Tracheal epithelial cell (primary cell): ENCODE measurements at places on chromosomes 5 and 9. TPM values are rescaled to one million over a fixed set of nuclear protein-coding genes. Genes with fewer than 3 reads are reported as not detected.

MBLAC2 gene
- 2.9 and 3.8 TPM in 2 replicates for total RNA-seq

MED7 gene
- 6.0 and 8.1 TPM in 2 replicates for total RNA-seq

C9orf50 gene
- not detected in 2 replicates for total RNA-seq

EIF4E1B gene
- not detected in 2 replicates for total RNA-seq

C5 gene
- 0.48 and 1.7 TPM in 2 replicates for total RNA-seq

PRLR gene
- under 0.01 TPM in 1 of 2 replicates, not detected in the other for total RNA-seq

AJM1 gene
- 1.1 and 1.7 TPM in 2 replicates for total RNA-seq

MYMK gene
- not detected in 2 replicates for total RNA-seq

LMX1B gene
- total RNA-seq: not detected in 2 replicates
